ENCODE measurements at places on chromosomes 7 and 10.
A peak's percentile ranks its signal among the peaks of the same experiment; 100 is the strongest.

GRCh38 chr10:101031796-101032636 lies 982 bp downstream of the SFXN3 start:
- no peaks in the 10 kb centered on the region for H3K36me3 ChIP-seq
- peak overlapping the region; percentile 52 for H3K27ac ChIP-seq
- peaks cover 15% of the 10 kb centered on the region for H3K4me1 ChIP-seq
- peak; percentile 35 for DNase-seq

GRCh38 chr7:143510854-143511592 lies 33.4 kb downstream of the TAS2R41 start:
- no peak overlapping the region for H3K4me3 ChIP-seq
- H3K27ac ChIP-seq, result no peak overlapping the region
- no peak for DNase-seq
- H3K27me3 ChIP-seq, result no peaks in the 10 kb centered on the region

DNA sequence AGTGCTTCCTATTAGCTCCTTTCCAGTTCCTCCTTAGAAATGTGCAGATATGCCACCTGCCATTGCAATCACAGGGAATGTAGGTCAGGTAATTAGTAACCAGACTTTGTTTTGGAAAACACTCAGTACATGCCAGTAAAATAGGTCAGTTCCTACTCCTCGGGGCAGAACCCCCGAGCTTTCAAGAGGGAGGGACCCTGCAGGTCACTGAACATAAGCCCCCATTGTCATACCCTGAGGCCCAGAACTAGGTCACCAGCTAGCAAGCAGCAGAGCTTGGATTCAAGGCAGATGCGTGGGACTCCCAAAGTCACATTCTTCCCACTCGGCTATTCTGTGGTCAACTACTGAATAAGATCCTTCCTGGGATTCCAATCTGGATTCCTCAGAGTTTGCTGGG lies 104.8 kb downstream of the PPP1R3C start:
- no peak overlapping the region for H3K27ac ChIP-seq
- DNase-seq, result no peak
- no peaks in the 10 kb centered on the region for H3K27me3 ChIP-seq
- H3K4me3 ChIP-seq, result no peak overlapping the region
- H3K36me3 ChIP-seq, result no peaks in the 10 kb centered on the region

GRCh38 chr7:51349820-51350545 lies 33.4 kb upstream of the COBL start:
- no peaks in the 10 kb centered on the region for H3K36me3 ChIP-seq
- H3K27me3 ChIP-seq, result no peaks in the 10 kb centered on the region
- H3K4me3 ChIP-seq, result peak overlapping the region; percentile 7

GRCh38 chr10:73858750-73859427 lies 15.5 kb downstream of the CAMK2G start:
- DNase-seq, result no peak
- no peak overlapping the region for H3K27ac ChIP-seq

DNA sequence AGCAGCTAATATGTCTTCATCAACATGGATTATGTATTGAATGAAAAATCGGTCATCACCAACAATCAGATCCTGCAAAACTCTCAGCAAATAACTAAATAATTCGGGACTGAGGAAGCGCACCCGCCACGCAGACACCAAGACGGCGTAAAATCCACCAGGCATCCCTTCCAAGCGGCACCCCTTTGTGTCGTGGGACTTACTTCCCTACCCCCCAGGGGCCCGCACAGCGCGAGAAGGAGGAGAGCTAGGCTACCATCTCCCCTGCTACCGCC lies 721 bp downstream of the ARL3 start:
- no peak overlapping the region for H3K27ac ChIP-seq
- H3K36me3 ChIP-seq, result no peaks in the 10 kb centered on the region
- no peak for DNase-seq
- H3K4me3 ChIP-seq, result peak overlapping the region; percentile 86
- H3K27me3 ChIP-seq, result no peaks in the 10 kb centered on the region

- H3K27me3 ChIP-seq, result peaks cover 53% of the 10 kb centered on the region
- no peaks in the 10 kb centered on the region for H3K4me1 ChIP-seq
- H3K4me3 ChIP-seq, result no peak overlapping the region
- no peaks in the 10 kb centered on the region for H3K36me3 ChIP-seq
These were observed 9.8 kb upstream of the PAX2 start for GRCh38 chr10:100735337-100736143.

DNA sequence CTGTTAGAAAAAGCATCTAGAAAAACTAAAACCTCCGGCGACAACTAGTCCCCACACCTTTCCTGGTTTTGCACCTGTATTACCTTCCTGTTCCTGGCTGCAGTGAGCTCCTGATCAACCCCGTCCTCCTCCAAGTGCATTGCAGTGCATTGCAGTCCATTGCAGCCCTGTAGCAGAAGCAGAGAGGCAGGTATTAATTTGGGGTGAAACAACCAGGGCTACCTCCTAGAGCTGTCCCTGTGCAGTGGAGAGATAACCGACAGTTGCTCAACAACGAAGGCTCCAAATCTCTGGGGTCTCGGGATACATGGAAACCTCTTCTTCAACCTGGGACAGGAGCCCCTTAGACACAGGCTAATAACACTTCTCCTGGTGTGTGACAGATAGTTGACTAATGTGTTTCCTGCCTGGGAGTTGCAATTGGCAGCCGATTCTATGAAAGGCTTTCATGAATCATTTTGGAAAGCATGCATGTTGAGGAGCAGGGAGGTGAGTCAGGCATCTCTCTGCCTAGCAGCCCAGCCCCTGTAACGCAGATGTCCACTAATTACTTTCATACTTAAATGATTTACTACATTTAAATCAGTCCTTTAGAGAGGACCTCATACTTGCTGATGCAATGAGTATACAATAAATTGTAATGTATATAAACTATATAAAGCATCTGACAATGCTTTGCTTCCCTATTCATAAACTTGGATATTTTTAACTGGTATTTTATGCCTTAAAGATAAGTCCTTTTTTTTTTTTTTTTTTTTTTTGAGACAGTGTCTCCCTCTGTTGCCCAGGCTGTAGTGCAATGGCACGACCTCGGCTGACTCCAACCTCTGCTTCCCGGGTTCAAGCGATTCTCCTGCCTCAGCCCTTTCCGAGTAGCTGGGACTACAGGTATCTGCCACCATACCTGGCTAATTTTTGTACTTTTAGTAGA lies 59.0 kb downstream of the PRR15 start:
- H3K4me1 ChIP-seq, result peaks cover 49% of the 10 kb centered on the region
- peak overlapping the region; percentile 91 for H3K27ac ChIP-seq
- H3K36me3 ChIP-seq, result no peaks in the 10 kb centered on the region
- H3K4me3 ChIP-seq, result peak overlapping the region; percentile 24
- no peaks in the 10 kb centered on the region for H3K27me3 ChIP-seq

DNA sequence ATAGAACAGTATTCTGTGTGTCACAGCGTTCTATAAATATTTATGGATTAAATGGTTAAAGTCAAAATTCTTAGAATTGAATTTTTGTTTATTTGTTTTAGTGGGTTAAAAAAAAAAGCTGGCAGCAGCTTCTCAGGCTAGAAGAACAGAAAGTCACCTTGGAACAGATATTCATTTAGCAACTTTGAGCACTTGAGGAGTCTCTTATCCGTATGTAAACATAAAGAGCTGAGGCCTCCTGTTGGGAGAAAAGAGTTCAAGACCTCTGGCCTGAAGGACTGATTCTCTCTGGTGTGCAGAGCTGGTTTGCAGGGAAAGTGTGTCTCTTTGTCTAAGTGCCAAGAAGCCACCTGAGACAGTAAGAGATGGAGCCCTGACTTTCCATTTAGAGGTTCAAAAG lies 109.9 kb downstream of the HERPUD2 start:
- H3K27me3 ChIP-seq, result peaks cover 5% of the 10 kb centered on the region
- H3K27ac ChIP-seq, result no peak overlapping the region
- no peaks in the 10 kb centered on the region for H3K36me3 ChIP-seq

DNA sequence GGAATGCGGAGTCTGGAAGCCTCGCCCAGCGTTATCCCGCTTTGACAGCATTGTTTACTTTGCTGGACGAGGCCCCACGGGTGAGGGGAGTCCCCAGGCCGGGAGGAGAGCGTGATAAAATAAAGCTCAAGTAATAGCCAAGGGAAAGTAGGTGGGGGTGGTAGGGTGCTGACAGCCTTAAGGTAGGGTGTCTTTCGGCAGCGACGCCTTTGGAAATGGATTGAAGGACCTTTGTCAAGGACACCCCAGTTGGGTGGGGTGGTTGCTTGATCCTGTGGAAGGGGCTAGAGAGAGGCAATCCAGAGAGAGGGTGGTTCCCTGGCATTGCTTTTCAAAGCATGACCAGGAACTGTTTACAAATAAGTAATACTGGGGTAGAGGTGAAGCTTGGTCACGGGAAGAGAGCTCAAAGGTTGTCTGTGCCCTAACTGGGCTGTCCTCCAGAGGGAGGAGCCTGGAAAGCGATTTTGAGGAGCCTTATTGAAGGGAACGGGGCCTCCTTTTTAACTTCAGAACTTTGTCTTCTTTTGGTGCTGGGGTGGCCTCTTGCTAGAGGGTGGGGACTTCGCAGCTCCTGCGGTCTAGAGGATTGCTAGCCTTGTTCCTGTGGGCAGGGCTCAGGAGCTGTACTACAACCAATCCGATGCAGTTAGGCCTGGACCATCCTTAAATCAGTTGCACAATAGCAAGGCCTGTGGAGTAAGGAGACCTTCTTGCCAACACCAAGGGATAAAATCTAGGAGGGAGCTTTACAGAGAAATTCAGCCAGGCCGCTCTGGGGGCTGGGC lies 1.3 kb downstream of the EIF4EBP2 start:
- peak overlapping the region; percentile 82 for H3K4me3 ChIP-seq
- peaks cover 24% of the 10 kb centered on the region for H3K4me1 ChIP-seq
- peak; percentile 94 for DNase-seq
- H3K27me3 ChIP-seq, result no peaks in the 10 kb centered on the region
- H3K36me3 ChIP-seq, result peaks cover 17% of the 10 kb centered on the region
- peak overlapping the region; percentile 70 for H3K27ac ChIP-seq

GRCh38 chr7:21269021-21269420 lies 158.9 kb upstream of the SP4 start:
- H3K27ac ChIP-seq, result no peak overlapping the region
- H3K4me1 ChIP-seq, result no peaks in the 10 kb centered on the region
- no peaks in the 10 kb centered on the region for H3K36me3 ChIP-seq
- 0 out of 2 replicates have a peak, but pooled peaks cover 2% of the 10 kb centered on the region for H3K27me3 ChIP-seq

- H3K27me3 ChIP-seq, result no peaks in the 10 kb centered on the region
- DNase-seq, result peak; percentile 92
- H3K27ac ChIP-seq, result peak overlapping the region; percentile 97
- peaks cover 55% of the 10 kb centered on the region for H3K4me1 ChIP-seq
These were observed 4.6 kb downstream of the BRI3 start for GRCh38 chr7:98286093-98286539.

- H3K27ac ChIP-seq, result no peak overlapping the region
- no peaks in the 10 kb centered on the region for H3K36me3 ChIP-seq
- no peak overlapping the region for H3K4me3 ChIP-seq
- no peaks in the 10 kb centered on the region for H3K27me3 ChIP-seq
These were observed 173.3 kb upstream of the ADO start for GRCh38 chr10:62631241-62631640.

- no peaks in the 10 kb centered on the region for H3K27me3 ChIP-seq
- H3K4me3 ChIP-seq, result no peak overlapping the region
- H3K27ac ChIP-seq, result no peak overlapping the region
- H3K4me1 ChIP-seq, result no peaks in the 10 kb centered on the region
These were observed 536.4 kb downstream of the NRG3 start for GRCh38 chr10:82411416-82411815.

DNA sequence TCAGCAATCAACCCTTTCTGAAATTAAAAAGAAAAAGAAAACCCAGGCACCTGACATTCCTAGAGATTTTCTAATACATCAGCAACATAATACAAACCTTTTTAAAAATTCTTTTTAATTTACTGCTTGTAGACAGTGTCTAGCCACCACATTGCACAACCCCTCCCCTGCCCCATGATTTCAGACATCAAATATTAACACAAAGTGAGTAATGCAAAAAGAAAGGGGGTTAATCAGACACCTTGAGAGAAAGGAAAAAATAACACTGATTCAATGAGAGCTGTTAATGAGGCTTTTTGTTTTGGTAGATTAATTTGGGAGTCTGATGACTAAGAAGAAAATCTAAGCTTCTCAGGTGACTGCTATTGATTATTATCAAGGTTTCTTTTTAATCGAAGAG lies 55.3 kb downstream of the SLC25A13 start:
- H3K27ac ChIP-seq, result no peak overlapping the region
- H3K4me1 ChIP-seq, result no peaks in the 10 kb centered on the region
- H3K4me3 ChIP-seq, result no peak overlapping the region
- peaks cover 9% of the 10 kb centered on the region for H3K36me3 ChIP-seq
- no peaks in the 10 kb centered on the region for H3K27me3 ChIP-seq

GRCh38 chr7:151013733-151014497 lies 10.4 kb downstream of the ATG9B start:
- H3K4me1 ChIP-seq, result peaks cover 18% of the 10 kb centered on the region
- no peaks in the 10 kb centered on the region for H3K27me3 ChIP-seq
- no peak overlapping the region for H3K27ac ChIP-seq
- DNase-seq, result no peak
- no peak overlapping the region for H3K4me3 ChIP-seq
- H3K36me3 ChIP-seq, result no peaks in the 10 kb centered on the region

GRCh38 chr10:109173121-109173520 lies 750.2 kb downstream of the XPNPEP1 start:
- H3K27me3 ChIP-seq, result no peaks in the 10 kb centered on the region
- H3K27ac ChIP-seq, result no peak overlapping the region
- no peak for DNase-seq
- H3K36me3 ChIP-seq, result no peaks in the 10 kb centered on the region
- H3K4me1 ChIP-seq, result no peaks in the 10 kb centered on the region

DNA sequence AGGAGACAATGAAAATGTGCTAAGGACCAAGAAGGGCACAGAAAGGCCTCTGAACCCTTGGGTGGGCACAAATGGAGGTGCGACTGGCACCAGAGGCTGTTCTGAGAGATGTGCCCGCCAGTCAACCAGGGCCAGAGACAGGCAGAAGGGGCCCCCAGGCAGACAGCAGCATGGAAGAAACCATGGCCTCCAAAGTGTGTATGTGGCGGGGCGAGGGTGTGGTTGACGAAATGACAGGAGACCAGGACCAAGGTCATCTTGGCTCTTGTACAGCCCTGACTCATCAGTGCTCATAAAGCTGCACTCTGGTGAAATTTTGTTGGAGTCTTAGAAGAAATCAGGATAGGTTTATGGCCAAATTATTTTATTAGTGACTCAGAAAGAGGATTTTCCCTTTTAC lies 4.0 kb upstream of the MRPS24 start:
- peak; percentile 55 for DNase-seq
- H3K4me3 ChIP-seq, result peak overlapping the region; percentile 3
- H3K27ac ChIP-seq, result peak overlapping the region; percentile 90
- H3K36me3 ChIP-seq, result peaks cover 23% of the 10 kb centered on the region
- H3K27me3 ChIP-seq, result no peaks in the 10 kb centered on the region

- H3K4me3 ChIP-seq, result no peak overlapping the region
- no peak for DNase-seq
- no peaks in the 10 kb centered on the region for H3K4me1 ChIP-seq
- no peak overlapping the region for H3K27ac ChIP-seq
- H3K36me3 ChIP-seq, result no peaks in the 10 kb centered on the region
These were observed 48.4 kb upstream of the FHIP2A start for GRCh38 chr10:114773197-114773532.

- H3K27me3 ChIP-seq, result no peaks in the 10 kb centered on the region
- 0 out of 2 replicates have a peak, but pooled peaks cover 4% of the 10 kb centered on the region for H3K36me3 ChIP-seq
- no peak overlapping the region for H3K4me3 ChIP-seq
- H3K4me1 ChIP-seq, result peaks cover 20% of the 10 kb centered on the region
These were observed 92.0 kb upstream of the AHR start for GRCh38 chr7:17206349-17206905.
